ENCODE measurements at places on chromosomes 13 and 19.

DNA sequence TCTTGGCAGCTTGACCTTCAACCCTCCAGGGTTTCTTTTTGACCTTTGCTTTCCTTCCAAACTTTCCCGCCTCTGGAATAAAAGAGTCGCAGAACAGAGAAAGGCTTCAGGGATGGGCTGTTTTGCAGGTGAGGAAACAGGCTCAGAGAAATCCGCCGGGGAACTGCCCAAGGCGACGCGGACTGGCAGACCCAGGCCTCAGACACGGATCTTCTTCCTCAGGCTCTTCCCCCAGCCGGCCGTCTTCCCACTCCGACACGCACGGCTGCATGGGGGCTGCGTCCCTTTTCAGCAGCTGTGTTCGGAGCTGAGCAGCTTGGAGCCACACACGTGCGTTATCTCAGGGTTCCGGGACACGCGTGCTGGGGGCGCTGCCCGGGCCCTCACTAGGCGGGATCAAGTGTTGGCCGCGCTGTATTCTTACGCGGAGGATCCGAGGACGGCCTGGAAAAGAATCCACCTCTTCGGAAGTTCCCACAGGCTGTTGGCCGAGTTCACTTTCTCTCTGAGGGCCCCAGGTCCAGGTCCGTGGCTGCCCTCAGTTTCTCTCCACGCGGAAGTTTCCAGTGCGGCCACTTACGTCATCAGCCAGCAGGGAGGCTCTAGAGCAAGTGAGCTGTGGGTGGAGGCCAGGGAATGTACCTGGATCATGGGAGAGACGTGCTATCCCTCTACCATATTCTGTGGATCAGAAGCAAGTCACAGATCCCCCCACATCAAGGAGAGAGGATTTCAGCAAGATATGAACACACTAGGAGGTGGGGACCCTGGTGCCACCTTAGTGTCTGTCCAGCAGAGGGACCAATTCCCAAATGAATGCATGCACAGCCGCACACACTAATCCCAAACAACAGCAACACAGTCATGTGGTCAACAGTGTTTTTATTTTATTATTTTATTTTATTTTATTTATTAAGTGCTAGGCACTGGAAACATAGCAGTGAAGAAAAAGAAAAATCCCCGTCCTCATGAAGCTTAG lies 100.4 kb downstream of the ING1 start:
- DNase-seq = no peak

GRCh38 chr19:43826787-43827754 lies at the start of gene ZNF283:
ZNF283 (plus strand) TSS chr19:43827321; CDS start chr19:43833505, 6,184 bp downstream.
- peak; percentile 93 for DNase-seq

DNA sequence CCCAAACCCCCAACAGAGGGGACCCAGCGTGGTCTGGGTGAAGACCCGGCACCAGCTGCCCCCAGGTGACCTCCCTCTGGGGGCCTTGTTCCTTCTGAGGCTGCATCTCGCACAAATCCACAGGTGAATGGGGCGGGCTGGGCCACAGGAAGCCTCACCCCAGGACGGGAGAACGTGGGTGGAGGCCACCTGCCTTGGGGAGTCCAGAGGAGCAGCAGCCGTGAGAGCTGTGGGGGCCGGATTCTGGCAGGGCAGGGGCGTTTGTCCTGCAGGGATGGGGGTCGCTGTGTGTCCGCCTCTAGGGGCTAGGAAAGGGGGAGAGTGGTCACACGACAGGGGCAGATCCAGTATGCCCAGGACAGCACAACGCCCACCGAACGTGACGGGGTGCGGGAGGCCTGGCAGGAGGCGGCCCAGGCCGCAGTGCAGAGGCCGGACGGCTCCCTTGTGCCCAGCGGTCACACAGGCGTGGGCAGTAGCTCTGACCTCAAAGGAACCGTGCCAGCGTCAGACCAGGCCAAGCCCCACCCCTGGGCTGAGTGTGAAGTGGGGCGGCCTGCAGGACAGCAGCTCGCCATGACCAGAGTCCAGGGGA lies 6.7 kb downstream of the POLR2E start:
- no peak for DNase-seq

DNA sequence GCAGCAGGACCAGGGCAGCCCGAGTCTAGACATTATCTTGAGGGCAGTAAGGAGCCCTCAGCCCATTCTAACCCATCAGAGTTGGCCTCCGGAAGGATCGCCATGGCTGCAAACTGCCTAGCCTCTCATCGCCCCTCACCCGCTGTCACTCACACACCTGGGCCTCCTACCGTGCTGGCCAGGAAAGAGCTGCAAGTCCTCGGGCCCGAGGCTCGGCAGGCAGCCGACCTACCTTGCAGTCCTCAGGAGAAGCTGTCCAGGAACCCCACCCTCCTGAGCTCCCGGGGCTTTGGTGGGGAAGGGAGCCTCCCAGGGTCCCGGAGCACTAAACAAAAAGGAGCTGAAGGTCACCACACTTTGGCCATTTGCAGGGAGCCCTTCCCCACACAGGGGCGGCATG lies 46.8 kb downstream of the CCNE1 start:
- DNase-seq = no peak

DNA sequence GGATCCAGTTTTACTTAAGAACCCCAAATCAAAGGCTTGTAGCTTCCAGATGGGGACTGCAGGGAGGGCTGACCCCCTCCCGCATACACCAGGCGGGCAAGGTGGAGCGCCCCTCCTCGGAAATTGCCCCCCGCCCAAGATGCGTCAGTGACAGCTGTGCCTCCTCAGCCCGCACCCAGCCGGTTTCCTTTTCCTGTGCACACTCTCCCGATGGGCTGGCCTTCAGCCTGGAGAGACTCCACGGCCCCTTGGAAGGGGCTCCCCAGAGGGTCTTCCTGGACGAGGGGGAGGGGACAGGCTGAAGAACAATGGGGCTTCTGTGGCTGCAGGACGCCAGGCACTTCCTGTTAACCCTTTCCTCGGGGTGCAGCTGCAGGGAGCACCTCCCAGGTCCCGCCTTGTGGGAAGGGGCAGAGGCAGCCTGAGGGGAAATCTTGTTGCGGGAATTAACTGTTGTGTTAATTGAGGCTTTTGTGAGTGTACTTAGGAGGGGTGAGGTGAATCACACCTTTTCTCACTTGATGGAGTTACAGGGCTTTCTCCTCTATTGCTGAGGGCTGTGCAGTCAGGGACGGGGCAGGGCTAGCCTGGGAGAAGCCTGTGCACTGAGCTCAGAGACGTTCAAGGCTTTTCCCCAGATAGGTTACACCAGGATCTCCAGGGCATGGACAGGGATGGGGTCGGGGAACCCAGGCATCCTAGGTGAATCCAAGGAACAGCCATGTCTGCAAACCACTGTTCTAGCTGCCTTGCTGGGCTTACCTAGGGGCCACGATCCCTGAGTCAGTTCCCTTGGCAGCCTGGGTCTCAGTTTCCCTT lies 14.3 kb downstream of the IER2 start:
- DNase-seq = peak; percentile 70

Data from fibroblast of villous mesenchyme (primary cell).